ENCODE measurements at places on chromosomes 13 and 19.

- no peak for DNase-seq
These were observed 183.5 kb upstream of the UBL3 start for GRCh38 chr13:30033681-30034457.

DNA sequence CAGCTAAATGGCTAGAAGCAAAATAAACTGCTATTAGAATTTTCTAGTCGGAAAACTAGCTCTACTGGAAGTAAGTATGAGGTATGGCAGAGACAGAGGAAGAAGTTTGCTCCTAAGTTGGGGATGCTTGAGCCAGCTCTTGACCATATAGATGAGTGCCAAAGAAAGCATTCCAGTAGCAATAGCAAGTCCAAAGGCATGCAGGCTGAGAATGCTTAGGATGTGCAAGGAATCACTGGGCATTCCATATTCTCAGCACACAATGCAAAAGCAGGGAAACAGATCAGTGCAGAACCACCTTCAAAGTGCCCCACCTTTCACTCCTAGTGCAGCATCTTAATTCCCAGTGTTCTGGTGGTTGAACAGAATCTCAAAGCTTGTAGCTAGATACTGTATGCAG lies 32.9 kb downstream of the SERTM1 start:
- DNase-seq: no peak

GRCh38 chr19:44857837-44858236 lies 11.7 kb downstream of the NECTIN2 start:
- DNase-seq: no peak

DNA sequence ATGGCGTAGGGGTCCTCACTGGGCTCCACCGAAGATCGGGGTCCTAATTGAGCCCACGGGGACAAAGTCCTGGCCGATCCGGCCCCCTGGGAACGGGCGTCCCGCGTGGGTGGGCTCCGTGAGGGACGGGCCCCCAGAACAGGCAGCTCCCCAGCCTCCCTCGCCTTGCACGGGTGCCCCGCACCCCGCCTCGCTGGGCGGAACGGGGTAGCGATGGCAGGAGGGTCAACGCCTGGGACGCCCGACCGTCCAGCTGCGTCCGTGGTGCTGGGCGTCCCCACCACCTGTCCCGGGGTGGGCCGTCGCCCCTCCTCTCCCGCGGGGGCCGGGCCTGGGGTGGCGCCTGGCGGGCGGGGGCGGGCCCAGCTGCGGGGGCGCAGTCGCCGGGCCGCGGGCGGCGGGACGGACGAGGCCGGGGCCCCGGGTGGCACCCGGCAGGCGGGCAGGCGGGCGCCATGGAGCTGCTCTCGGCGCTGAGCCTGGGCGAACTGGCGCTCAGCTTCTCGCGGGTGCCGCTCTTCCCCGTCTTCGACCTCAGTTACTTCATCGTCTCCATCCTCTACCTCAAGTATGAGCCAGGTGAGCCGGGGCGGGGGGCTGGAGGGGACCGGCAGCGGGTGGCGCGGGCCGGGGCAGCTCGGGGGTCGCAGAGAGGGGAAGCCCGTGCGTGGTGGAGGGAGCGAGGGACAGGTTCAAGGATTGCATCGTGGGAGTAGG lies at the start of gene TMEM38A:
Gene TMEM38A, plus strand, starts transcription at position 377 of the 717 bp plus-strand sequence. Its CDS starts 79 bp downstream, at position 456.
- DNase-seq: peak; percentile 9

GRCh38 chr19:5099701-5100221 lies 130.8 kb downstream of the KDM4B start:
- peak; percentile 20 for DNase-seq

- no peak for DNase-seq
These were observed 39.0 kb downstream of the RCBTB2 start for GRCh38 chr13:48493851-48494250.

GRCh38 chr19:1133471-1133929 lies 29.7 kb downstream of the GPX4 start:
- peak; percentile 61 for DNase-seq

DNA sequence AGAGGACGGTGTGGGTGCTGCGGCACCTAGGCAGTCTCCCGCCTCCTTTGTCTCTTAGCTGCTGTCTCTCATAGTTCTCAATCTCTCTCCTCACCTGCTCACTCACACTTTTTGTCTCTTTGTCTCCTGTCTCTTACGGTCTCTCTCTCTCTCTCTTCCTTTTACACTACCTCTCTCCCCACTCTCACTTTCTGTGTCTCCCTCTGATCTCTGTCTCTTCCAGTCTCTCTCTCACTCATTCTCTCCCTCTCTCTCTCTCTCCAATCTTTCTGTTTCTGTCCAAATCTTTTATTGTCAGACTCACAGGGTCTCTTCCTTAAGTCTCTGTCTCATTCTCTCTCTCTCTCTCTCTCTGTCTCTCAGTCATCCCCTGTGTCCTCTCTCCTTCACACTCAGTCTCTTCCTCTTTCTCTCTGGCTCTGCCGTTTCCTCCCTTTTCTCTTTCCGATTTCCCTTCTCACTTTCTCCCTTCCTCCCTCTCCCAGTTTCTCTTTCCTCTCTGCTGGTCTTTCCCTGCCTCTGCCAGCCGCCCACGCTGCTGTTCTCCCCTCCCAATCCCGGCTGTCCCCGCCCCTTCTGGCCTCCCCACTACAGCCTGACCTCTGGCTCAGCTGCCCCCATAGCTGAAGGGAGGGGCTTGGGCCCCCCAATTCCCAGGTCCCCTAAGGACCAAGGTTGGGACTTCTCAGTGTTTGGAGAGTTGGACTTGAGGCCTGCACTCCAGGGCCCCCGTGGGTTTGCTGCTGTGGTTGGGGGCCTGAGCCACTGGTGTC lies at the start of gene PLEKHA4:
Gene PLEKHA4, minus strand, starts transcription at position 504 of the 773 bp plus-strand sequence. CDS start 997 bp downstream, outside the sequence.
- DNase-seq: no peak

GRCh38 chr19:39078436-39079200 lies 5.5 kb upstream of the ACP7 start:
- DNase-seq: no peak

- no peak for DNase-seq
These were observed 1215.4 kb downstream of the PCDH9 start for GRCh38 chr13:66014771-66015170.

DNA sequence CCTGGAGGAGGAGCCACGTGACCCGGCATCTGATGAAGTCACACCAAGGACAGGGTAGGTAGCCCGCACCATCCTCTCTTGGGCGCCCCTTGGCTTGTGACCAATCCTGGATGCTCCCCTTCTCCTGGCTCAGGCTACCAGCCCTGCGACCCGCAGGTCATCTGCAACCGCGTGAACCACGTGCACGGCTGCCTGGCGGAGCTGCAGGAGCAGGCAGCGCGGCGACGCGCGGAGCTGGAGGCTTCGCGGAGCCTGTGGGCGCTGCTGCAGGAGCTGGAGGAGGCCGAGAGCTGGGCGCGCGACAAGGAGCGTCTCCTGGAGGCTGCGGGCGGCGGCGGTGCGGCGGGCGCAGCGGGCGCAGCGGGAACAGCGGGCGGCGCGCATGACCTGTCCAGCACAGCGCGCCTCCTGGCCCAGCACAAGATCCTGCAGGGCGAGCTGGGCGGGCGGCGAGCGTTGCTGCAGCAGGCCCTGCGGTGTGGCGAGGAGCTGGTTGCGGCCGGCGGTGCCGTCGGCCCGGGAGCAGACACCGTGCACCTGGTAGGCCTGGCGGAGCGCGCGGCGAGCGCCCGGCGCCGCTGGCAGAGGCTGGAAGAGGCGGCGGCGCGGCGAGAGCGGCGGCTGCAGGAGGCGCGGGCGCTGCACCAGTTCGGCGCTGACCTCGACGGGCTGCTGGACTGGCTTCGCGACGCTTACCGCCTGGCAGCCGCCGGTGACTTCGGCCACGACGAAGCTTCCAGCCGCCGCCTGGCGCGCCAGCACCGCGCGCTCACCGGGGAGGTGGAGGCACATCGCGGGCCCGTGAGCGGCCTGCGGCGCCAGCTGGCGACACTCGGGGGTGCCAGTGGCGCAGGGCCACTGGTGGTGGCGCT lies 45.9 kb downstream of the SPTBN4 start:
- peak; percentile 38 for DNase-seq

- DNase-seq: no peak
These were observed 65.7 kb downstream of the KLF12 start for GRCh38 chr13:74068471-74068870.

- DNase-seq: no peak
These were observed 105.3 kb downstream of the STARD13 start for GRCh38 chr13:33180122-33180804.

DNA sequence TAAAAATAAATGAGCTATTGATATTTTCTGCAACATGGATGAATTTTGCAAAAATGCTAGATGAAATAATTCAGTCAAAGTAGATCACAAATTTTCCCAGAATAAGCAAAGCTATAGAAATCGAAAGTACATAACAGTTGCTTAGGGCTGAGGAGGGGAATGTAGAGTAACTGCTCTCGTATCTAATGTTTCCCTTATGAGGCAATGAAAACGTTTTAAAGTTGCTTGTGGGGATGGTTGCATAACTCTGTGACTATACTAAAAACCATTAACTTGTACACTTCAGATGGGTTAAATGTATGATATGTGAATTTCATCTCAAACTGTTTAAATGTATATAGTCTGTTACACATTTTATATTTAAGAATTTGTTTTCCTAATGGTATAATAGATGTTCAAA lies 231.7 kb downstream of the GGACT start:
- no peak for DNase-seq

- DNase-seq: peak; percentile 63
These were observed 41.4 kb downstream of the LYL1 start for GRCh38 chr19:13060964-13061927.

- no peak for DNase-seq
These were observed 214.0 kb upstream of the SOX1 start for GRCh38 chr13:111852725-111853518.
